CD8-positive, alpha-beta T cell (primary cell): ENCODE measurements at places on chromosomes 1 and 21. TPM values are rescaled to one million over a fixed set of nuclear protein-coding genes. Genes with fewer than 3 reads are reported as not detected.

SMCP gene
- not detected for total RNA-seq

GPR157 gene
- 1.9 TPM for total RNA-seq

ANXA9 gene
- total RNA-seq, result not detected

GLIS1 gene
- total RNA-seq, result not detected

CSMD2 gene
- not detected for total RNA-seq

TMOD4 gene
- total RNA-seq, result 0.98 TPM

DTL gene
- 1.2 TPM for total RNA-seq

CHI3L1 gene
- total RNA-seq, result not detected

SLC45A1 gene
- total RNA-seq, result 0.75 TPM

ASH1L gene
- 54.6 TPM for total RNA-seq

HSPA6 gene
- 0.30 TPM for total RNA-seq

SPATA46 gene
- total RNA-seq, result not detected

RNF186 gene
- not detected for total RNA-seq

DYNLT4 gene
- total RNA-seq, result 2.5 TPM

PRR9 gene
- not detected for total RNA-seq

OLIG2 gene
- total RNA-seq, result not detected

COL9A2 gene
- 3.2 TPM for total RNA-seq

CLIC6 gene
- total RNA-seq, result 0.08 TPM

CRNN gene
- total RNA-seq, result not detected

FBLIM1 gene
- 0.30 TPM for total RNA-seq

RPE65 gene
- total RNA-seq, result not detected

CAPZB gene
- 151 TPM for total RNA-seq

CNKSR1 gene
- total RNA-seq, result 2.0 TPM

ABCA4 gene
- total RNA-seq, result not detected

LRRC47 gene
- 36.3 TPM for total RNA-seq

EDARADD gene
- total RNA-seq, result 1.2 TPM

USP1 gene
- 23.7 TPM for total RNA-seq

C1QA gene
- total RNA-seq, result not detected

TNNT2 gene
- not detected for total RNA-seq
